ENCODE measurements at places on chromosomes 13 and 19.

- DNase-seq = no peak
Observed at GRCh38 chr19:56966225-56966696, 125.7 kb upstream of the PEG3 start.

GRCh38 chr19:55209693-55210472 is 582 bp upstream of the PTPRH start:
- no peak for DNase-seq

DNA sequence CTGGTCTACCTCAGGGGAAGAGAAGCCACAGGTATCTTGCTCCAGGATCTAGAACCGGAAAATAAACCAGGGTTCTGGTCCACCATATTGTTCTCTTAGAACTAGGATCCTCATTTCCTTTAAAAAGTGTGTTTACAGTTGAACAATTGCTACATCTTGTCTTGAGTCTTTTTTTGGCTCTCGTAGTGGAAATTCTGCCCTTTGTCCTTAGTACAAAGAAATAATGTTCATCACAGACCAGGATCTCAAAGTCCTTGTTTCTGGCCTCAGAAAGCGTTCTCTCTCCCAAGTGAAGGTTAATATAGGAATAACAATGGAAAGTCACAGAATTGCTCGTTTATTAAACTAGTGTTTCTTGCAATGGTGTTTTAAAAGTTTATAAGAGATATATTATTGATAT is 20.8 kb downstream of the KLF2 start:
- no peak for DNase-seq

DNA sequence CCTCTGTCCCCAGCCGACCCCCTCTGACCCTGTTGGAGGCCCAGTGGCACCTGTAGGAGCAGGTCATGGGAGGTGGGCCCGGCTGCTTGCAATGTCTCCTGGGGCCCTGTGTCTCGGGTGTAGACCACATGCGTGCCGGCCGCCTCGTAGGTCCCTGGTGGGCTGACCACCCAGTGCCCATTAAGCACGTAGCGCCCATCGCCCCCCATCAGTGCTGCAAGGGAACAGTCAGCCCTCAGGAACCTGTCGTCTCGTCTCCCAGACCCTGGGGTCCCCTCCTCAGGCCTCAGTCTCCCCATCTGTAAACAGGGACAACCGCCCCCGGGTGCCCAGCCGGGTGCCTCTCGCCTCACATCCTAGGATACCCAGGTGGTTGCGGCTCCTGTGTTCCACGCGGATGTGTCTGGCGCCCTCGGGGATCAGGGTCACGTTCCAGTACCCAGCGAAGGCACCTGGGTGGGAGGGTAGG is 5.6 kb downstream of the ADAMTSL5 start:
- no peak for DNase-seq

GRCh38 chr13:32246468-32246867 is 68.7 kb downstream of the ZAR1L start:
- peak; percentile 40 for DNase-seq

DNA sequence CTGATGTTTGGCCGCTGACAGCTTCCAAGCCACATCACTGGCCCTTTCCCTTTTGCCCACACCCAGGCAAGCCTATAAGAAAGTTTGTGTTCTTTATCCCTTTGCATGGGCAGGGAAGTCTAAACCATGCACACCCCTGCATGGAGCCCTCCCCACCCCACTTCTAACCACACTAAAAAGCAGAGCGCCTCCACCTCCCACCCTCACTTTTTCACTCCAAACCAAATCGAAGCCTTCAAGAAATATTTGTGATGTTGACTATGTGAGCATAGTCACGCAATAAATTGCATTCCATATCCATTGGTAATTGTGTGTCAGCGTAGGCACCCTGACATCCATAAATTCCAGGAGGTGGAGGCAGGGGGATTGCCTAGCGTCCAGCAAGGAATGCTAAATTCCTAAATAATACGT is 104.4 kb upstream of the LSM14A start:
- DNase-seq = no peak

DNA sequence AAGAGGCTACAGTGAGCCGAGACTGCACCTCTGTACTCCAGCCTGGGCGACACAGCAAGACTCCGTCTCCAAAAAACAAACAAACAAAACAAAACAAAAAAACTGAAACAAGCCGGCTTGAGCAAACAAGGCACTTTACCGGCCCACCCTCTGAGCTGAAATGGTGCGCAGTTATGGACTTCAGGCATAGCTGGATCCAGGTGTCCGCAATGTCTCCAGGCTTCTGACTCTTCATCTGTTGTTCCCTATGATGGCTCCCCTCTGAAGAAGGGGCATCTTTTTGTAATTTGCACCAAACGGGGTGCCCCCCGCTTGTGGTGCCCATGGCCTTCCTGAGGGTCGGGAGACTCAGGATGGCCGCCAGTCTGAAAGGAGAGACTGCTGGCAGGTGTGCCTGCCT is 6.2 kb downstream of the C2CD4C start:
- DNase-seq = no peak

DNA sequence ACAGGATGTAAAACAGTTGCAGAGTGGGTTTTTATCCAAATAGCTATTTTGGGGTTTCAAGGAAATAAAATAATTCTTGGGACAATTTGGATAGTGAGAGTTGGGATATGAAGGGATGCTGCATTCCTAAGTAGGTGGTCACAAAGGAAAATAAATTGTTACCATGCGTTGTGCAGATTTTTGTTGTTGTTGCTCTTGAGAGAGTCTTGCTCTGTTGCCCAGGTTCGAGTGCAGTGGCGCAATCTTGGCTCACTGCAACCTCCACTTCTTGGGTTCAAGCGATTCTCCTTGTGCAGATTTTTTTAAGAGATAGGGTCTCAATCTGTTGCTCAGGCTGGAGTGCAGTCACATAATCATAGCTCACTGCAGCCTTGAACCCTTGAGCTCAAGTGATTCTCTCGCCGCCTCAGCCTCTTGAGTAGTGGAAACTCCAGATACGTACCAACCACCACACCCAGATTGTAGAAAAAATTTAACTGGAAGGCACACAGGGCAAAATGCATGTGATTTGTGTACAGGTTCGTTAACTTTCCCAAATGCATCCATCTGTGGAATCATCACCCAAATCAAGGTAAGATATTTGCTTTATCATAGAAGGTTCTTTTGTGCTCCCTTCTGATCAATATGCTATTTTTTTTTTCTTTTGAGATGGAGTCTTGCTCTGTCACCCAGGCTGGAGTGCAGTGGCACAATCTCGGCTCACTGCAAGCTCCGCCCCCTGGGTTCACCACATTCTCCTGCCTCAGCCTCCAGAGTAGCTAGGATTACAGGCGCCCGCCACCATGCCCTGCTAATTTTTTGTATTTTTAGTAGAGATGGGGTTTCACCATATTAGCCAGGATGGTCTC is 16.0 kb downstream of the SLC1A5 start:
- DNase-seq = no peak

DNA sequence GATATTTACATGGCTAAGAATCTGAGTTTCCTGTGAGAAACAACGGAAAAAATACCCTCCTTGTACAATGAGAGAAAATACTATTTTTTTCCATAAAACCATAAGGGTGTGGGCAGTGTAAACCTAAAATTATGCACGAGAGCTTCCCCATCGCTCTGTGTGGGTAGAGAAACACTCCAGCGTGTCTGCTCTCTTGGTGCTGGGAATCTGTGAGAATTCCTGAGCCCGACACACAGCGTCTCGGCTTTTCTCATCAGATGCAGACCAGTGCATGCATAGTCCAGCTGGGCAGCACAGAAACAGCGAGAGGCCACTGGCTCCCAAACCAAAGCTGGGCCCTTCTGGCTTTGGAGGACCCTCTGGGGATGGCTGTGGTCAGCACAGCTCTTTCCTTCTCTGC is 12.0 kb downstream of the PLPP2 start:
- no peak for DNase-seq

DNA sequence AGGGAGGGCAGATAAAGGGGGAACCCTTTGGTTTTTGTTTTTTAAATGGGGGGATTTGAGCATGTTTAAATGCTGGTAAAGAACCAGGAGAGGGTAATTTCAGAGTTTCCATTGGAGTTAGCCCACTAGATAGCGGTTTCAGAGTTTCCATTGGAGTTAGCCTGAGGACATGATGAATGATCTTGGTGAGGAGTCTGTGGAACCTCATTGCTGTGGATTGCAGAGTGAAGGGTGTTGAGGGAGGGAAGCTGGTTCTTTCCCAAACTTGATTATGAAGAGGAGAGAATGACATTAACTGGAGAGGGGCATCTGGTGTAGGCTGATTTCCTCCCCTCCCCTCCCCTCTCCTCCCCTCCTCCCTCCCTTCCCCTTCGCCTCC is 5.0 kb downstream of the WASF3 start:
- DNase-seq = no peak

- DNase-seq = no peak
Observed at GRCh38 chr13:26847281-26847680, 86.7 kb upstream of the GPR12 start.

GRCh38 chr13:91384896-91385295 is 13.5 kb upstream of the GPC5 start:
- DNase-seq = no peak

DNA sequence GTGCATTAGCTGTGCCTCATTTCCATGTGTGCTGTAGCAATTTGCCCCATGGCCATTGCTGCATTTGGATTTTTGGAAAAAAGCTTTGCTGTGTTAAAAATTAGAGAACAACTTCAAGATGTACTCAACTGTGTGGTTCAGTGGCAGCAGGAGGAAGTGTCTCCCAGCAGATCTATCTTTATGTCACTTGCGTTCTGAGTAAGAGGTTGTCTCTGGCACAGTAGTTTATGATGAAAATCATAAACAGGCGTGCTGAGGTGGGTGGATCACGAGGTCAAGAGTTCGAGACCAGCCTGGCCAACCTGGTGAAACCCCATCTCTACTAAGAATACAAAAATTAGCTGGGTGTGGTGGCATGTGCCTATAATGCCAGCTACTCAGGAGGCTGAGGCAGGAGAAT is 29.0 kb upstream of the RNF17 start:
- no peak for DNase-seq

Measured in T-helper 2 cell treated with Interferon-gamma antibody and Interleukin-4, amounts not matched to agents 5 μg/mL and 100 μg/mL, for 36 hours (primary cell).